GM23338 (cell line): ENCODE measurements at places on chromosomes 13 and 19.

- DNase-seq: peak; percentile 43
Measured at GRCh38 chr13:31476753-31477152, 262.6 kb upstream of the RXFP2 start.

GRCh38 chr13:105997581-105998550 lies 537.6 kb downstream of the EFNB2 start:
- DNase-seq: no peak

DNA sequence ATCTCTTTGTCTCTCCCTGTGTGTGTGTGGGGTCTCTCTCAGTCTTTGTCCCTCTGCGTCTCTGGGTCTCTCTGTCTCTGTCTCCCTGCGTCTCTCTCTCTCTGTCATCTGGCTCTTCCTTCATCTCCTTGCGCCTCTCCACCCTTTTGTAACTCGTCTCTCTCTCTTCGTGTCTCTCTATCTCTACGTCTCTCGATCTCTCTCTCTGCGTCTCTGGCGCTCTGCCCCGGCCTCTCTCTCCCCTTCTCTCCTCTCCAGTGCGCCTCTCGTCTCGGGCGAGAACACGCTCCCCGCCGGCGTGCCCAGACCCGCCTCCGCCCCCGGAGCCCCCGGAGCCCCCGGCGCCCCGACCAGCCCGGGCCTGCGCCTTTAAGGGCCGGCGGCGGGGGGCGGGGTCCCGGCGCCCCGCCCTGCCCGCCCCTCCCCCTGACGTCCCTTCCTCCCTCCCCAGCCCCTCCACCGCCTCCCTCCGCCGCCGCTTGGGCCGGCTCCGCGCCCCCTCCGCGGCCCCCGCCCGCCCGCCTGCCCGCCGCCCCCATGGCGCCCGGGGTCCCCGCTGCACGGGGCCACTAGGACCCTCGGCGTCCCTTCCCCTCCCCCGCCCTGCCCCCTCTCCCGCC lies at the start of gene MARK4:
MARK4 (plus strand) TSS at position 440 of the 620 bp plus-strand sequence. CDS start 318 bp downstream, outside the sequence.
- DNase-seq: peak; percentile 70

- DNase-seq: no peak
Measured at GRCh38 chr19:35666251-35666913, at the start of gene UPK1A. TSS of gene UPK1A (plus strand) at chr19:35666517. CDS start at chr19:35666813, 296 bp downstream.
